ENCODE measurements at places on chromosomes 5 and 9.

GRCh38 chr5:61467766-61468482 is 135.9 kb downstream of the ZSWIM6 start:
- DNase-seq: no peak

GRCh38 chr9:110283751-110284150 is 27.4 kb upstream of the TXN start:
- DNase-seq: no peak

DNA sequence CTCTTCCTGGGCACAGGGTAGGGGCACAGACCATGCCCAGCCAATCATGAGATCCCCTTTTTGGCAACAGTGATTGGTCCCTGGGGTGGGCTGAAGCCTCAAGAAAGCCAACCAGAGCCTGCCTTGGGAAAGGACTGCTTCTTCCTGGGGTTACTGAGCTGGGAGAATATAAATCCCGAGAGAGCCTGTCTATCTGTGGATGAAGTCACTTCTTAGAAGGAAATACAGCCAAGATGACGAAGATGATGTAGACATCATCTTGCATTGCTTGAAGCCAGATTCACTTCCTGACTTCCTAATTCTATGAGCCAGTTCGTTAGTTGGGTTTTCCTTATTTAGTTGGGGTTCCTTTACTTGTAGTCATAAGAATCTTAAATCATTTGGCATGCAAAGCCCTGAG is 50.1 kb upstream of the PWWP2A start:
- no peak for DNase-seq

- no peak for DNase-seq
Observed at GRCh38 chr5:80189701-80190100, 66.1 kb downstream of the SERINC5 start.

DNA sequence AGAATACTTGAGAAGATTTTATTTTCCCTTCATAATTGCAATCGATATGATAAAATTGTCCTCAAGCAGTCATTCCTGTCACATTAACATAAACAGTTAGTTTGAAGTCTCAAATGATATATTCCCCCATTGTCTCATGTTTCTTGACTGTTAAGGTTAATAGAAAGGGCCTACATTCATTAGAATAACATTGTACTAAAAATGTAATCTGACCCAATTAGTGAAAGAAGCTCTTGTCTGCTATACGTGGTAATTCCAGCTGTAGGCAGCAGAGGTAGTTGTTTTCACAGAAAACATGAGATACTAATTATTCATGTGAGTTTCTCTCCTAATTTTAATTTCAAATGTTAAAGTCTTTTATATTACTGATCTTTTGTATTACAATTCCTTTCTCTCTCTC is 25.9 kb upstream of the AP3B1 start:
- no peak for DNase-seq

DNA sequence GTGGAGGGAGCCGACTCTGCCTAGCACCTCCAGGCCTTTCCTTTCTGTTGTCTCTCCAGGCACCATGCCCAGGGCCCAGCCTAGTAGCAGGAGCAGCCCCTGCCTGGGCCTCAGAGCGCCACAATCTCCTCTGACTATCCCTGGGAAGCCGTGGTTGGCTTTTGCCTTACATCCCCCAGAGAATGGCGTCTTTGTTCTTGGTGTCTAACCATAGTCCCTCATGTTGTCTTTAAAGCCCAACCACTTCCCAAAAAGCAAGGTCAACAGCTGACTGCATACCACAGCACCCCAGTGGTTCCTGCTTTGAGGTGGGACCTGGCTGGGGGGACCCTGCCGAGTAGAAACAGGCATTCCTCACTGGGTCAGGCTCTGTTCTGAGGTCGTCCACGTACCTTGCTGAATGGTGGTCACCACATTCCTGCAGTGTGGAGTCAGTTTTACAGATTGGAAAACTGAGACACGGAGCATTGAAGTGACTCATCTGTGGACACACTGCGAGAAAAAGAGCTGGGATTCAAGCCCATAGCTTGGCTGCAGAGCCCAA is 13.7 kb upstream of the CERCAM start:
- DNase-seq: no peak

DNA sequence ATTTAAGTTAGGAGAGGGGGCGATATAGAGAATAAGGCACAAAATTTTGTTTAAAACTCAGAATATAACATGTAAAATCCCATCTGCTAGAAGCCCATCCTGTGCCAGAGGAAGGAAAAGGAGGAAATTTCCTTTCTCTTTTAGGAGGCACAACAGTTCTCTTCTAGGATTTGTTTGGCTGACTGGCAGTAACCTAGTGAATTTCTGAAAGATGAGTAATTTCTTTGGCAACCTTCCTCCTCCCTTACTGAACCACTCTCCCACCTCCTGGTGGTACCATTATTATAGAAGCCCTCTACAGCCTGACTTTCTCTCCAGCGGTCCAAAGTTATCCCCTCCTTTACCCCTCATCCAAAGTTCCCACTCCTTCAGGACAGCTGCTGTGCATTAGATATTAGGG is 18.3 kb downstream of the MOCS2 start:
- DNase-seq: no peak

GRCh38 chr5:132298298-132299212 is 4.4 kb downstream of the SLC22A4 start:
- DNase-seq: no peak

DNA sequence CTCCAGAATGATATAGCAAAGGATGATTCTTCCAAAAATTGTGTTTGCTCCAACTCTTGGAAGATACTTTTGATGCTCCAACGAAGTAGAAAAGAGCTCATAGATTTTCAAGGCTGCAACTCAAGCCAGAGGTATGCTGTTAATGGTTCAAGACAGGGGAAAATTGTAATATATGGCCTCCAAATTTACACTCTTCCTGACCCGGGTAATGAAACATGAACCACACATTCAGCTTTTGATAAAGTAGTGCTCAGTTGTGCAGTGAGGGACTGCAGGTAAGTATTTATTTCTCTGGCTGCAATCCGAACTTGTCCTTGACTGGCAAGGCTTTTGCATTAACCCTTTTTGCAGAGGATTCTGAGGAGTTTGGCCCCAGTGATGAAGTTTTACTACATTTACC is 446.4 kb downstream of the RASEF start:
- no peak for DNase-seq

- no peak for DNase-seq
Observed at GRCh38 chr9:115211413-115212124, 93.6 kb upstream of the TNC start.
